CD14-positive monocyte (primary cell): ENCODE measurements at places on chromosomes 6 and 20. TPM values are rescaled to one million over a fixed set of nuclear protein-coding genes. Genes with fewer than 3 reads are reported as not detected.

Gene OPRL1
- polyA plus RNA-seq = 8.8 TPM

Gene SLC44A4
- 0.09 TPM for polyA plus RNA-seq

Gene SERPINB1
- 307 TPM for polyA plus RNA-seq

Gene EDN1
- polyA plus RNA-seq = 0.11 TPM

Gene SLC22A16
- polyA plus RNA-seq = 15.6 TPM

Gene FABP7
- polyA plus RNA-seq = not detected

Gene BEND3
- 0.51 and 0.52 TPM in 2 replicates for polyA plus RNA-seq

Gene GABRR2
- 1.4 and 3.7 TPM in 2 replicates for polyA plus RNA-seq

Gene C4A
- polyA plus RNA-seq = not detected

Gene PRICKLE4
- not detected for polyA plus RNA-seq

Gene KCNG1
- not detected for polyA plus RNA-seq

Gene TREML1
- polyA plus RNA-seq = 0.60 and 0.65 TPM in 2 replicates

Gene WFDC5
- polyA plus RNA-seq = not detected

Gene DYNLT2
- polyA plus RNA-seq = 0.86 TPM

Gene C6orf132
- not detected for polyA plus RNA-seq

Gene KIAA1755
- not detected in 2 replicates for polyA plus RNA-seq

Gene ZNF391
- 0.17 TPM for polyA plus RNA-seq

Gene COL11A2
- polyA plus RNA-seq = not detected

Gene RIPOR2
- polyA plus RNA-seq = 179 TPM

Gene HTR1E
- polyA plus RNA-seq = not detected
